ENCODE measurements at places on chromosomes 4 and X.

- no peak for DNase-seq
Observed at GRCh38 chr4:144362366-144362765, 221.8 kb upstream of the GYPA start.

- DNase-seq: no peak
Observed at GRCh38 chrX:77564823-77565222, 117.6 kb downstream of the FGF16 start.

DNA sequence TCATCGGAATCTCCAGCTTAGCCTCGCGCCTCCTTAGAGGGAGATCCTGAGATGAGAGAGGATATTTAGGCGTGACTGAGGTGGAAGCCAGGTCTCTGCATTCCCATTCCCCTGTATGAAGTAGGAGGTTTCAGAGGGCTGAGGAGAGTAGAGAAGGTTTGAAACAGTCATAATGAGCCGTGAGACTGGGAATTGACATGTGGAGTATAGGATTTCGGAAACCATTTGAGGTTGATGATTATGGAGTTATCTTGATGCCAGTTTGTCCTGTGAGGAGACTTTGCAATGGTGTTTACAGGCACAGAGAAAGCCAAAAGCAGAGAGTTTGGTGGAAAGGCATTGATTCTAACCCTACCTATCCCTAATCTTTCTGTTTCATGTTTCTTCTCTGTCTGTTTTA is 2.0 kb downstream of the CHST7 start:
- DNase-seq: no peak

- DNase-seq: no peak
Observed at GRCh38 chr4:53532521-53532920, 58.8 kb downstream of the LNX1 start.

DNA sequence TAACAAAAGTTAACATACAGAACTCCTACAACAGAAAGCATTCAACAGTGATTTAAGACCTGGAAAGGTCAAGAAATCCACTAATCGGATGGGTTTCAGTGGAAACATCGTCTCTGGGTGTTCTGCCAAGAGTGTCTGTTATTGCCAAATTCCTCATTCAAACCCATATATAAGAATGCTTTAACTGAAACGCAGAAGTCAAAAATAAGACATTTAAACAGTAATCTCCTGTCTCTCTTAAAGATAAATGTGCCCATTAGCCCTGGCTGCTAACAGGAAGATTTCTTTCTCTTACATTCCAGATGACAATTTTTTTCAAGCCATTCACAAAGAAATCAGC is 31.5 kb downstream of the DCTD start:
- no peak for DNase-seq

DNA sequence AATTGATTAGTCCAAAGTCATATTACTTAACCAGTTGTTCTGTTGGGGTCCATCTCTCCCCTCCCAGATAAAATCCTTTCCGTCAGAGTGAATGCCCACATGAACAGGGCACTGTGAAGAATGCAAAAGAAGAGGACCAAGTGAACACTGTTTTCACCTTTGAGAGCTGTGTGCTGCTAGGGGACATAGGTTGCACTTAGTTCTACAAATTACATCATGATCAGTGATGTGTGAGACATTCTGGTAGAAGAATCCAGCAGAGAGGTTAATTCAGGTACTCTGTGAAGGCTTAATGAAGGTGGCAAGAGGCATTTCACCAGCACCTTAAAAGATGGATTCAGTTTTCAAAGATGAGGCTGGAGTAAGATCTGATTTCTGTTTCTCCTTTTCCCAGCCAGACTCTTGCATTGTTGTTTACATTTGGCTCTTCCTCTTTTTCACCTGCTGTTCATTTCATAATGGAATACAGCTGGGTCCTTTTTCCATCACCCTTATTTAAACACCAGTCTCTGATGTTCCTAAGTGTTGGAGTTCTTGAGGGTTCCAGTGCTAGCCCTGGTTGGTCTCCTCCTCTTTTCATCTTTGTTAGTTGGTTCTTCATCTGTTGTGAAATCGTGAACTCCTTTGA is 10.9 kb downstream of the GAB1 start:
- DNase-seq: no peak

DNA sequence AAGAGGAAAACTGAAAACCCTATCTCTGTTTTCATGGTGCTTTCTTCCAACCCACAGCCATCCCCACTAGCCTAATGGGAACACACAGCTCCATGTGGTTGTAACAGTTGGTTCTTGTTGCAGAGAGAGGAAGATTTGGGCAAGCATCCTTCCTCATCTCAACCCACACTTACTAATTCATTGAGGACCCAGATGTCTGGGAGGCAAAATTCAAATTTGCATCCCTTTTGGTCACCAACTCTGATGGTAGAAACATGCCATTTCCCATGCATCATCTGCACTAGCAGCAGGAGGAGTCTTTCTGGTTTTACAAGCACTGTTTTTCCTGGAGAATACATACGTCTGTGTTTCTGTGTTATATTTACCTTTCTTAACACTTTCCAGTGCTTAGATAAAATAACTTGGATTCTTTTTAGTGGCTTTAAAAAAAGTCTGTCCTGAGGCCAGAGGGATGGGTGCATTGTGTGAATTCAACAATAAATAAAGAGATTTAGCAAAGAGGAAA is 301.0 kb downstream of the KCTD8 start:
- no peak for DNase-seq
